Ammon's horn (tissue), 1 donor: ENCODE measurements at places on chromosomes 11 and 22.

DNA sequence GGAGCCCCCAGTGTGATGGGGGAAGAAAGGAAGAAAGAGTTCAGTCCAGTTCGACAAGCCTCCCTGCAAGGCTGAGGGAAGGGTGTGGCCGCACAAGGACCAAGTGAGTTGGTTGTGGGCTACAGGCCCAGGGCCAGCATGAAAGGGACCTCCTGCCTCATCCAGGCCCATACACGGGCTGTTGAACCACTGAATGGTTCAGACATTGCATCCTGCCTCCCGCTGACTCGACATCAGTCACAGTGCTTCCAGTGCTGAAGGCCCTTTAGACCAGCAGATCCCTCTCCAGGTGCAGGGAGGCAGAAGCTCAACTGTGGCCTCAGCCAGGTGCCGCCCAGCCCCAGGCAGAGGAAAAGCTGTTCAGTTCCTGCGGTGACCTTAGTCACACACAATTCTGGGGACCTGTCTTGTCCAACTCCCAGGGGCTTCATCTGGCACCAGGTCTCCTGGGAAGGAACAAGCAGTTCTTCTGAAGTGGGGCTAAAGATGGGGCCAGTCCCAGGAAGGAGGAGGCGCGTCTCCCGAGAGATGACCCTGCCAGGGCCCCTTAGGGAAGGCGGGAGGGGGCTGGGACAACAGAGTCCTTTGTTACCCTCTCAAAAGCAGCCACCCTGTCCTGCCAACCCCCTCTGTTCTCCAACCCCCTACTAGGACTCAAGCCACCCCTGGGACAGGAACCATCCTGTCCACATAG lies 6.6 kb downstream of the ARRB1 start:
- no peak for DNase-seq

GRCh38 chr11:45267052-45267451 lies 19.1 kb downstream of the SYT13 start:
- DNase-seq, result no peak

GRCh38 chr22:28801845-28802594 lies 1.7 kb upstream of the XBP1 start:
- DNase-seq, result no peak

DNA sequence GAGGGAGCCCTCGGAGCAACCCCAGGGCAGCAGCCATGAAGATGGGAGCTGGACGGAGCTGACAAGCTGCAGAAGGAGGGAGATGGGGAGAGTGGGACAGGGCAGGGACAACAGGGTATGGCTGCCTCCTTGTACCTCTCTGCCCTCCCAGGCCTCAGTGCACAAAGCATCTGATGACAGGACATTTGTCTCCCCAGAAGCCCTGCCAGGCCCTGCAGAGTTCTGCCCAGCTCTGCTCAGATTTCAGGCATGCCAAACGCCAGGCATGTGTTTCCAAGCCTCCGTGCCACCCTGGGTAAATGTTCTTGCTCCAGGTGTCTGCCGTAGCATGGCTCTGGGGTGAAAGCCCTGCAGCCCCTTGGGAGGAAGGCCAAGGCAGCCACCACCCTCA lies 1.1 kb upstream of the IFITM10 start:
- no peak for DNase-seq

GRCh38 chr11:132186699-132187098 lies 816.3 kb downstream of the NTM start:
- no peak for DNase-seq

DNA sequence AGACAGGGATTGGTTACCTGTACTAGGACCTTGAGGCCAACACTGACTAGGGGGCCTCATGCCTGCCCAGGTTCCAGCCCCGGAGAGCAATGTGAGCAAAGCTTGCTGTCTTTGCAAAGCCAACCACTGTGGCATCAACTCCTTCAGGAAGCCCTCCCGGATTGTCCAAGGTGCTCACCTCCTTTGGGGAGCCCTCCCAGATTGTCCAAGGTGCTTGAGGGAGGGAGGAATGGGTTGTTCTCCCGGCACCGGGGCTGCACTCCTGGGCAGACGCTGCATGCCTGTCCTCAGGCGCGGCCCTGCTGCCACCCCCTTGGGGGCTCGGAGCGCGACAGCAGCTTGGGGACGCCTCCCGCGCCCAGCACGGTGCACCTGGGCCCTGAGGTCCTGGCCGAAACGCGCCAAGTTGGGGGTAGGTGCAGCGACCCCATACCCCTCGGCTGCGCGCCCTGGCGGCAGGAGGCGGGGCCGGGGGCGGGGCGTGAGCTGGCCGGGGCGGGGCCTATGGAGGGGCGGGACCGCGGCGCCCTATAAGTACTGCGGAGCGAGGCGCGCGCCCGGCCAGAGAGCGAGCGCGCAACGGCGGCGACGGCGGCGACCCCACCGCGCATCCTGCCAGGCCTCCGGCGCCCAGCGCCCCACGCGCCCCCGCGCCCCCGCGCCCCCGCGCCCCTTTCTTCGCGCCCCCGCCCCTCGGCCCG lies at the start of gene CD81:
Gene CD81, plus strand, starts transcription at position 560 of the 701 bp plus-strand sequence. CDS start 240 bp downstream, outside the sequence.
- DNase-seq, result peak; percentile 76

DNA sequence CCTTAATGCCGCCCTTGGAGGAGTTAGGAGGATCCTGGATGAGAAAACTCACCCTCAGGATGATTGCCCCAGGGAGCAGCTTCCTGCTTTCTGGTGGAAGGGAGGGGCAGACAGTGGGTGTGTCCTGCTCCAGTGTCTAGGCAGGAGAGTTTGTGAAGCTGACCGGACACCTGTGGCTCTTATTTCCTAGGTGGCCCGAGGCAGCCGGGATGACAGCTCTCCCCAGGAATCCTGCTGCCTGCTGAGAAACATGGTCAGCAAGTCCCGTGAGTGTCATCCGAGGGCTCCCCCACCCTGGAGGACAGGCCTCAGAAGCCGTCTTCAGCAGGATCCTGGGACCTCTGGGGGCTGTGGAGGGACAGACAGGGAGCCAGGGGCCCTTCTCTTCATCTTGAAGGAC lies 50.4 kb downstream of the ST3GAL4 start:
- DNase-seq, result no peak

DNA sequence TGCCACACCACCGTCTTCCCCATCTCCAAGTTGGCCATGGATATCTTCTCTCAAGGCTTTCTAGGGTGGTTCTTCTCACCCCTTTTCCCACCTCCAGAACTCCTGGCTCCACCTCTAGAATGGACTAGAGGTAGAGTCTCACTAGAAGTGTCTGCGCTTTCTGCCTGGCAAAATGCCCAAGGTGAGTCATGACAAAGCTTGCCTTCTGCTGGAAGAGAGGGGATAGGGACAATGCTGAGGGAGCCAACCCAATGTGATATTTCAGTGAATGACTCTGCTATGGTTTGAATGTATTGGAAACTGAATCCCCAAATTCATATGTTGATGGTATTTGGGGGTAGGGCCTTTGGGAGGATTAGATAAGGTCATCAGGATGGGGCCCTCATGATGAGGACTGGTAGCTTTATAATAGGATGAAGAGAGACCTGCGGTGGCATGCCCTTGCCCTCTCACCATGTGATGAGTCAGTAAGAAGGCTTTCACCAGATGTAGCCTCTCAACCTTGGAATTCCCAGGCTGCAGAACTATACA lies 4.1 kb upstream of the CD82 start:
- DNase-seq, result no peak

DNA sequence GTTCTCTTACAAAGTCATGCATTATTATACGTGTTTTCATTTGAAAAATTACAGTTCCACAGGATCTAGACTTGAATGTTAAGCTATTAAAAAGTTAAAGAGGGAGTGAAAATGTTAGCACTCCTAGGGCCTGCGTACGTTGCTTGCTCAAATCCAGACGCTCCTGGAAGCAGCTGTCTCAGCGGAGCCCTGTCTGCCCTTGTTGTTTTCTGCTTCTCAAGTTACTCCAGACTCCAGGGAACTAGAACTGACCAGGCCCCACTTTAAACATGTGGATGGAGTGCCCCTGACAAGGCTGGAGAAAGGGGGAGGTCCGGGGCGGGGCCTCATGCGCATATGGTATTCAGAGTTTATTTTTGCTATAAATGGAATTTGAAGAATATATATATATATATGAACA lies 9.6 kb downstream of the PARVB start:
- no peak for DNase-seq

DNA sequence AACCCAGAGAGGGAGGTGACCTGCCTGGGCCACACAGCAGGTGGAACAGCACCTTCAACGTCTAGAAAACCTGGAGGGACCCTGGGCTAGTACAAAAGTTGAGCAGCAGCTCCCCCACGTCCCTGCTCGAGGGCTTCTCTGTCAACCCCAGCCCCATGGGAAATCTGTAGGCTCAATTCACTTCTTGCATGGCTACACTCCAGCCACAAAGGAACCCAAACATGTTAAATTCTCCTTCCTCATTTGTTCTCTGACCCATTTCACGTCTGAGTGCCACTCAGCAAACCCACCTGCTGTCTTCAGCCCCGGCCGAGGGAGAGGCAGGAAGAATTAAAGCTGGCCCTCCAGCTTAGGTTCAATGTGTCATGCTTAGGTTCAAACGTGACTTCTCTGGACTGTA lies 418.5 kb downstream of the MIAT start:
- no peak for DNase-seq

DNA sequence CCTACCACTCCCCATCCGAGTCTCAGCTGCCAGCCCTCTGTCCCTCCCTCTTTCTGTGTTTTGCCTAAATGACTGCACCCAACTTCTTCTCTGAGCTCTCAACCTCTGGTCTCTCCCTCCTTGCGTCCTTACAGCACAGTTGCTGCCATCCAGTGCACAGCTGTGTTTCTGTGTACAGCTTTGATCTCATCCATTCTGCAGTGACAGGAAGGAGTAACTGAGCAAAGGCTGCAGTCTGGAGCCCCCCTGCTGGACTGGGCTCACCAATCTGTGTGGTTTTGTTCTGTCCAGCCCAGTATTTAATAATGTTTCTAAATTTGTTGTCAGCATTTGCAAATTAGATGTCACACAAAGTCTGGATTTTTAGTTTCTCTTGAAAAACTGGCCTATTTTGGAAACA lies 43.8 kb downstream of the PRR5L start:
- DNase-seq, result peak; percentile 34

DNA sequence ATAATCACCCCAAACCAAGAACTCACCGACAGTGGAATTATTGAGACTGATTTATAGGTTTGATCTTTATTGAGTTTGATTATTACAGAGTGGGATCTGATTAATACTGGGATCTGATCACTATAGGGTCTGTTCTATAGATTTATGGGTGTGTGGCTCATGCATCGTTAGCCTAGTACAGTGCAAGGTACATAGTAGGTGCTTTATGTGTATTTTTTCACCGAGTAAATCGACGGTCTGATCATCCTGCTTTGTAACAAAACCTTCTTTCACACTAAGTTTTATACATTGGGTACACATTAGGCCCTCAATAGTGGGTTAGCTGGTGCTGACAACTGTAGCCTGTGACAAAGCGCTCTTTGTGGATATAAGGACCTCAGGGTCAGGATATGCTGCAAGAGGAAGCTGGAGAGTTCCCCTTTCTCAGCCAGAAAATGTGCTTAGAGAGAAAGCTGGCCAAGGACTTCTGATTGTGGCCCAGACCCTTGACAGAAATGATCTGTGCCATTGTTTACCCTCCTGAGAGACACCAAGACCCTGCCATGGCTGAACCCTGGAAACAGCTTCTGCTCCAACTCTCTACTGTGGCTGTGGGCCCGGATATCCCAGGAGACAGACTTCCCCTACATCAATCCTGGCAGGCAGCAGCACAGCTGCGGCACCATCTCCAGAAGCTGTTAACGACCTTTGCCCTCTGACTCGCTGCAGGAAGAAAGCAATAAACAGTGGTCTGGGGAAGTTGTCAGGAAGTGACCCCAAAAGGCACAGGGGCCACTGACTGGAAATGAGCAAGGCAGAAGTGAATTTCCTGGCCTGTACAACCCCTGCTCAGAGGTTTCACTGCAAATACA lies 16.1 kb upstream of the TPP1 start:
- DNase-seq, result peak; percentile 83

DNA sequence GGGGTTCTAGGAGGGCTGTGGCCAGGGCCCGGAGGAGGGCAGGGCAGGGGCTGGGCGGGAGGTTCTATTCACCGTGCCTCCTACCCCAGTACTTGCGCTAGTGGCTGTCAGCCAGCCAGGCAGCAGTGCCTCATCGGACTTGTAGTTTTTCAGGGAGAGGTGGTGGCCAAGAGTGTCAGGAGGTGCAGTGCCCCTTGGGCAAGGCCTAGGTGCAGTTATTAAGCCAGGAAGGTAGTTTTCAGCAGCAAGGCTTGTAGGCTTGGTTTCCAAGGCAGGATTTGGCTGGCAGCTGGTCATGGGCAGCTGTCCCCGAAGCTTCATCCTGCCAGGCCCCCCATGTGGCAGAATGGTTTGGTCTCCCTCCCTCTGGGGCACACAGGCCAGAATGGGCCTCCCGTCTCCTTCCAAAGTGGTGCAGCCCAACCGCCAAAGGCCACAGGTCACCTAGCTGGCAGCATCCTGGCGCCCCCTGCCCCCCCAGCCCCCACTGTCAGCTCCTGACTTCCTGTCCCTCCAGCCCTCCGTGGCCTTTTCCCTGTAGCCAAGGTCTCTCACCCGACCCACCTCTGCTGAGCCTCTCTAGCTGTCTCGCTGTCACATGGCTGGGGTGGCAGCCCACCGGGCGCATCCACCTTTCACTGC lies 8.5 kb downstream of the CCDC88B start:
- DNase-seq, result no peak

- DNase-seq, result no peak
Measured at GRCh38 chr11:13324141-13324540, 46.6 kb downstream of the BMAL1 start.

DNA sequence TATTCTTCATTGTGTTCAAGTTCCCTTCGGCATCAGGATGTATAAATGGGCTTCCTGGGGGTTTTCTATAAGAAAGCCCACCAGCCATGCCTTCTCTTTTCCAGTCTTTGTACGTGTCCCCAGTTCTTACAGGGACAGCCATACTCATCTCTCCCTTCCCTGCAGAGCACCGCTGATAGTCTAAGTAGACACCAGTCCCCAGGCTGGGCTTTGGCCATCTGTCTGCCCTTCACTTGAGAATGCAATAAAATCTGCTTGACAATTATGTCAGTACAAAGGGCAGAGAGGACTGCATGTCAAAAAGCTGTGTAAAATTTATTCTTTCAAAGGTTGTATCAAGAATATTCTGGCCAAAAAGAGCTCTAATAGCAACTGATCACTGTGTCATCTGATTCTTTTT lies 27.3 kb downstream of the NTM start:
- no peak for DNase-seq
